ENCODE measurements at places on chromosomes 7 and 10. TPM values are rescaled to one million over a fixed set of nuclear protein-coding genes. Genes with fewer than 3 reads are reported as not detected.

Gene CCDC3
- 12.2 TPM for total RNA-seq

Gene LCOR
- 6.9 TPM for total RNA-seq

Gene CDK14
- 17.7 TPM for total RNA-seq

Gene KCND2
- total RNA-seq, result 0.18 TPM

Gene ACTR3C
- not detected for total RNA-seq

Gene ADCYAP1R1
- total RNA-seq, result not detected

Gene C1QL3
- total RNA-seq, result not detected

Gene SMKR1
- total RNA-seq, result not detected

Gene ADO
- 18.3 TPM for total RNA-seq

Gene CYP3A7
- not detected for total RNA-seq

Gene CHST15
- 17.5 TPM for total RNA-seq

Gene PTF1A
- total RNA-seq, result not detected

Gene CAMK2B
- 0.97 TPM for total RNA-seq

Gene HUS1
- 12.1 TPM for total RNA-seq

Gene VWA2
- not detected for total RNA-seq

Gene GHRHR
- not detected for total RNA-seq

Gene PNLIPRP3
- not detected for total RNA-seq

Gene PGAM2
- total RNA-seq, result not detected

Gene TRPV5
- not detected for total RNA-seq

Gene CDHR1
- not detected for total RNA-seq

Gene PKD2L1
- not detected for total RNA-seq

Gene PODXL
- 10.9 TPM for total RNA-seq

Gene GRM3
- total RNA-seq, result not detected

Gene CFAP46
- 0.81 TPM for total RNA-seq

Gene TMEM168
- total RNA-seq, result 14.6 TPM

Gene SPDYE2B
- total RNA-seq, result not detected

Gene FKBP6
- not detected for total RNA-seq

Gene TMEM229A
- 2.1 TPM for total RNA-seq

Gene ITPRID1
- not detected for total RNA-seq

Gene LEP
- 0.16 TPM for total RNA-seq

Gene JAKMIP3
- 0.16 TPM for total RNA-seq

Gene C10orf90
- total RNA-seq, result 0.18 TPM

Gene CYP2C9
- not detected for total RNA-seq

Data from cardiac atrium fibroblast (primary cell).